NCI-H2081 (cell line): ENCODE measurements at places on chromosomes 2 and 18.

DNA sequence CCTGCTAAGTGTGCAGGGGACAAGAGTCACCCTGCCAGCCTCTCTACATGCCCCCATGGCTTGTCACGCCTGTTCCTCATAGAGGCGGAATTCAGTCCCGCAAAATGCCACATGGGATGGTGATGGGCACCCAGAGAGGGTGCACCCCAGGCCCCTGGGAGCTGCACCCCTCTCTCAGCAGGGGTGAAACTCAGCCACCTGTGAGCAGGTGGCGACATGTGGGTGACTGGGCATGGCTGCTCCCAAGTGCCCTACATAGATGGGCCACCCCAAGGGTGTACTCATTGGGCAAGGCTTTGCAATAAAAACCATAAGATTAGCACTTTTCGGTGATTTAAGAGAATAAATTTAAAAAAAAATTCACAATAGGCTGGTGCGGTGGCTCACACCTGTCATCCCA is 6.3 kb downstream of the HS6ST1 start:
- no peak for DNase-seq

- DNase-seq, result no peak
Observed at GRCh38 chr2:202038471-202039277, 5.0 kb downstream of the FZD7 start.

DNA sequence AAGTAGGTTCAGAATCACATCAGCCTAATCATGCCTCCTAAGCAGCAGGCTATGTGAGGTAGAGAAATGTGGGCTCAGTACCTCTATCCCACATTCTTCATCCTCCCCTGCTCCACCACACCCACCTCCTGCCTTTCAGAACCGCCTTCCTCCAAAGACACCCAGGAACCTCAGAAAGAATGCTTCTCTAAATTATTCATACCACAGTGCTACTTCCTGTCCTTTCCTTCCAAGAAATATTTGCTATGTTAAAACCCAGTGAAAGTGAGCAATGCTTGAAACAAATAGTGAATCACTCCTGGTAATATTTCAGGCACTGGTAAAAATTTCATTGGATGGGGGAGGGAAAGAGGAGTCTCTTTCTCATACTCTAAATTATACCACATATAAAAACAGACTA is 24.0 kb upstream of the CREB1 start:
- DNase-seq, result no peak

GRCh38 chr2:100880730-100881129 is 60.8 kb downstream of the NPAS2 start:
- no peak for DNase-seq

DNA sequence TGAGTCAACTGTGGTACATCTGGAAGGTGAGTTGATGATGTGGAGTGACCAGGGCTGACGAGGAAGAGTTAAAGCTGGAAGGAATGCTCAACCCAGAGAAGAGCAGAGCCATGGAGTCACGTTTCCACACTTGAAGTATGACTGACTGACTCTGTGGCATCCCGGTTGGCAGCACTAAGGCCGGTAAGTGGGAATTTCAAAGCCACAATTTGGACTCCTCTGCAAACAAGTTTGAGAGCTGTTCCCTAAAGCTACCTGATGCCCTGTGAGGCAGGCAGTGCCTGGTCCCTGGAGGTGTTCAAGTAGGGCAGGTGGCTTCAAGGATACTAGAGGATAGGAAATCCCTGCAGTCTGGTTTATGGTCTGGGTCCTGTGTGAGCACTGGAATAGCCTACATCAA is 69.3 kb upstream of the ITGB6 start:
- DNase-seq, result no peak

DNA sequence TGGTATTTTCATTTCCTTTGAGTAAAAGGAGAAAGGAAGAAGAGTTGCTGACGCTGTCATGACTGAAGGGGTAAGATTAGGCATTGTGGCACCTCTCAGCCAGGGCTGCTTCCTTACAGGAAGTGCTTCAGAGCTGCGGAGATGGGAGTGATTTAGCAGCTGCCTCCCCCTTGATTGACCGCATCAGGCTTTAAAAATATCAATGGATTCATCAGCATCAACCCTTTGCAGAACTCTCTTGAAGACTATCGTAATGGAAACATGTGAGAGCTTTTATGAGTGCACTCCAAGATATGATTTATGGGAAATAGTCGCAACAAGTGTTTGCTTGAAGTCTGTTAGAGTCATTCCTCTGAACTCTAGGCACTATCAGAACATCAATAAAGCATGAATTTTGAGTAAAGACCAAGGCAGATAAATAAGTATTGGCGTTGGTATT is 141.1 kb downstream of the CSRNP3 start:
- DNase-seq, result no peak

GRCh38 chr2:100817388-100817985 is 2.5 kb upstream of the NPAS2 start:
- DNase-seq, result no peak

DNA sequence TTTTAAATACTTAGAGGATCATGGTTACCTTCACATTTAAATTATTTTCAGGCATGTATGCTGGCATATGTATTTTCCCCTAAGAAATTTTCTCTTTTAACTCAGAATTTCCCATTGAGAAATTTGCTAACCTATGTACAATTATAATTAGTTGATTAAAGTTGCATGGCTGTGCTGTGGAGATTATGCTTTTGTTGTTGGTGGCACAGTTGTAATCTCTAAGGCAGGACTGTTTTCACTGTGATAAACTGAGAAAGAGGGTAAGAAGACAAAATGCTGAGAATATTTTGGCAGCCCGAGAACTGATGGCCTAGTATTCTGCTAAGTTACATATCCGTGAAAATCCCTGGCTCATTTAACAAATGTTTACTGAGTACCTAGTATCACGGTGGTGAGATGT is 1.4 kb downstream of the VRK2 start:
- DNase-seq, result peak; percentile 49

- no peak for DNase-seq
Observed at GRCh38 chr2:10504994-10505820, 57.1 kb upstream of the ODC1 start.

DNA sequence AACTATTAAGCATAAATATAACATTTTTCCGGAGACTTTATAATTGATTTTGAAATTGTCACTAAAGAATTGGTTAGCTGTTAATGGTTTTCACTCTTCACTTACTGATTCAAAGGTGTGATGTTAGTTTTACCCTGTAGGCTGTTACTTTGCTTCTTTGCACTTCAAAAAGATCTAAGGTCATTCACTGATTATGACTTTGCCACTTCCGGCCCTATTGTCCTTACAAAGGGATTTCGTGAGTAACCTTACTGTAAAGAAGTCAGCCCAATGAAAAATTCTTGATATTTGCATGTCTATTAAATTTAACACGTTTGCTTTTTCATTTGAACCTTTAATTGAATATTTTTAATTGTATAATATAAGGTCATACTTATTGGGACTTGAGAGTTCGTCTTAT is 61.4 kb downstream of the GREB1L start:
- no peak for DNase-seq

DNA sequence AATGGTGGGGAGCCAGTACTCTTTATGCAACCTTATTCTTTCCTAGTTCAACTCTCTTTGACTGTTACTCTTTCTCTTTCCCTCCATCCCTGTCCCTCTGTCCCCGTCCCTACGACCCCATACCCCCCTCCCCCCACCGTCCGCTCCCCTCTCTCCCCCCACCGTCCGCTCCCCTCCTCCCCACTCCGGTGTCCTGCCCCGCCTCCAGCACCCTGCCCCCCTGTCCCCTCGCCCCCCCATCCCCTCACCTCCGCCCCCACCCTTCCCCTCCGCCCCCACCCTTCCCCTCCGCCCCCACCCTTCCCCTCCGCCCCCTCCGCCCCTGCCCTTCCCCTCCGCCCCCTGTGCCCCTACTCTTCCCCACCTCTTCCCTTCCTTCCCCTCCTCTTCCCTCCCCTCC is 128.4 kb downstream of the LPIN1 start:
- no peak for DNase-seq

DNA sequence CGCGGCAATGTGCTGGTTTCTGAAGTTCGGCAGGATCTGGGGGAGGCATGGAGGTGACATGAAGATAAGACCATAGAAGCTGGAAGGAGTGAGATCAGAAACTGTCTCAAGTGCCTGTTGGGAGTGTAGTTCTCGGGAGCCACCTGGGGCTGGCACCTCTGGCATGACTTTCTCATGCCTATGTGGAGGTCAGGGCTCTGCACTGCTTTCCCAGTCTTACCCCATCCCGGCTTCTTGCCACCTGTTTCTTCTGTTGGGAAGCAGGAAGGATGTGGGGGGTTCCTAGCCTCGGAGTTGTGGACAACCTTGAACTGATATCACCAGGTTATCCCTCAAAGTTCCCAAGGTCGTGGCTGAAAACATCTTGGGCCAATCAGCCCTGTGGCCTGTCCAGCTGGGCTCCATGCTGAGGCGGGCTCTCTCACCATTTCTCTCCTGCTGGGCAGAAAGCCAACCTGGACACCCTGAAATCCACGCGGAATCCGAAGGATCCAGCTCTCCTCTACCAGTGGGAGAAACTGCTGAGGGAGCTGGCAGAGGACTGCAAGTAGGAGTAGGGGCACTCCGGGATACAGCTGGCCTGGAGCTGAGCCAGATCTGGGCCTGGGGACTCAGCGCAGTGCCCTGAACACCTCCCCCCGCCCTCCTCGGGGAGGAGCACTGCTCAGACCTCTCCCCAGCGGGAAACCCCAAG is 42.5 kb downstream of the FER1L5 start:
- no peak for DNase-seq

- no peak for DNase-seq
Observed at GRCh38 chr2:2663401-2664036, 332.4 kb upstream of the MYT1L start.

GRCh38 chr2:205930209-205930608 is 155.8 kb downstream of the INO80D start:
- DNase-seq, result no peak

DNA sequence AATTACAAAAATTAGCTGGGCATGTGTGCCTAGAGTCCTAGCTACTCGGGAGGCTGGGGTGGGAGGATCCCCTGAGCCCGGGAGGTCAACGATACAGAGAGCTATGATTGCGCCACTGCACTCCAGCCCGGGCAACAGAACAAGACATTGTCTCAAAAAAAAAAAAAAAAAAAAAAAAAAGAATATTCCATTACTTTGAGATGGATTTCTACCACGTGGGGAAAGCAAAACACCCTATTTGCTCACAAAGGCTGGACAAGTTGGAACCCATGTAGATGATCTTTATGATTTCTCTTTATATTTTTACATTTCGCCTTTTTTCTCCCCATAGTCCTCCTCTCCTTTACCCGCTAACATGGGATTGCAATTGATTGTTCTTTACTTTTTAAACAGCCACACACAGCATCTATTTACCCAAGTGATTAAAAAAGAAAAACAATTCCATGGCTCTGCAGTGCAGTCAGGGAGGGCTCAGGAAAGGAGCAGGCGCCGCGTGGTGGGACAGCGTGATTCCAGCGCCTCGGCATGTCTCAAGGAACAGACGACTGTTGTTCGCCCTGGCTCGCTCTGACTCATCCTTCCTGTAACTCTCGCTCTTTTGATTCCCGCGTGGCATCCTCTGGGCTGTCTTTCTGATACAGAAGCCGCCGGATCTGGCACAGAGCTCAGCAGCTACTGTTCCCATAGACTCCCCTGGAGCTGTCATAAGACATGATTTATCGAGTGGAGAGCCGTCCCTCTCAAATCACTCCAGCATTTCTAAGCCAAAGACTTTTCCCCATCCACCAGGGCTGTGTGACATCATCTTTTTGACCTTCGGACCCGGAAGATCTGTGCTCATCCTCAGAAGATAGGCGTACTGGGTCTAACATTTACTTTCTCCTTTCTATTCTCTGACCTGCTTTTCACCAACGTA is 230.4 kb upstream of the AGAP1 start:
- DNase-seq, result no peak

DNA sequence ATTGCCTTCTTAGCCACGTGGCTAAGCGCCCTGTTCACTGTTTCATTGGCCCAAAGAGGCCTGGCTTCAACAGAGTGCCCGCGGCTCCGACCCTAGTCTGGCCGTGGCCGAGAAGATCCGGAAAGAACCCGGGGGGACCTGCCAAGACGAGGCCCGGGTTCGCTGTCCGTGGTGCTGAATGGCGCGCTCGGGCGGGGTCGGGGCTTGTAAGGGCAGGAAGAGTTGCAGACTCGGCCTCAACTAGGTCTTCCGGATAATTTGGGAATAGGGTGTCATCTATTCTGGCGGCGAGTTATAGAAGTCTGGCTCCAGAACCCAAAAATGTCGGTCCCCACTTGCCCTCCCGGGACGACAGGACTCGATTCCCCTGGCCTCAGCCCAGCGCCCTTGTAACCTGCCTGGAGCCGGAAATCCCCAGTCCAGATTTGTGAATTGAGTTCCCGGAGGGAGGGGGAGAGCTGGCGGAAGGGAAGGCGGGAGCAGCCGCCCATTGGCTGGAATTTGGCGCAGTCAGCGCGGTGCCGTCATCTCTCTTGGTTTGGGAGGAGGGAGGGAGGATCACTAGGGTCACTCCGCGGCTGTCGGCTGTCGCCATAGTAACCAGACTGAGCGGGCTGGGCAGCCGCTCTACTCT is 3.5 kb downstream of the CDK5R2 start:
- peak; percentile 98 for DNase-seq

- DNase-seq, result no peak
Observed at GRCh38 chr2:210389856-210390255, 74.9 kb upstream of the MYL1 start.

- DNase-seq, result no peak
Observed at GRCh38 chr18:48004577-48004976, 74.1 kb upstream of the SMAD2 start.

- DNase-seq, result no peak
Observed at GRCh38 chr2:135473567-135473966, 57.5 kb downstream of the ZRANB3 start.

DNA sequence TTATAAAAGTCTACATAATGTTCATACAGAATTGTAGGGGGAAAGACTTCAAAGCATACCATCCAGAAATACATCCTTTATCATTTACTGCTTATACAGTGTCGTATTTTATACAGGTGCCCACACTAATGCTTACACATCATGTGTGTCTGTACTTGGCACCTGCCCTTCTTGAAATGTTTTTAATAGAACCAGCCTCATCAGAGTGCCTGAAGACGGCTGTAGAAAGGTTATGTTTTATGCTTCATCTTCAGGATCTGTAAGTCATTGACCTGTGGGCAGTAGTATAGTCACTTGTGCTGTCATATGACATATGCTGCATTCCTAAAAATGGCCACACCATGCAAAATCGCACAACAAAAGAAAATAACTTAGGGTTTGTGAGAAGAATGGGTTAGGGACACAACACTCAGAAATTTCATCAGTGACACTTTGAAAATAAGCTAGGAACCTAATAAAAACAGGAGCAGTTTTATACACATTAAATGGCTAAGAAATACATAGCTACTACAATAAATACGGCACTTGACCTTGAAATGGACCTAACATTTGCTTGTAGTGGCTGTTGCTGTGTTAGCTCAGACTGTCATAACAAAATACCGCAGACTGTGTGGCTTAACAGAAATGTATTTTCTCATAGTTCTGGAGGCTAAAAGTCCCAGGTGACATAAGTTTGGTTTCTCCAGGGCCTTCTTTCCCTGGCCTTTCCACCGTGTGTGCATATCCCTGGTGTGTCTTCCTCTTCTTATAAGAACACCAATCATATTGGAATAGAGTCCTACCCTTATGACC is 112.6 kb downstream of the CERS6 start:
- no peak for DNase-seq

- DNase-seq, result no peak
Observed at GRCh38 chr18:11587846-11588245, 21.6 kb upstream of the SLC35G4 start.

- no peak for DNase-seq
Observed at GRCh38 chr2:31249009-31249690, 15.2 kb downstream of the EHD3 start.
